ENCODE measurements at places on chromosomes 1 and 21.

DNA sequence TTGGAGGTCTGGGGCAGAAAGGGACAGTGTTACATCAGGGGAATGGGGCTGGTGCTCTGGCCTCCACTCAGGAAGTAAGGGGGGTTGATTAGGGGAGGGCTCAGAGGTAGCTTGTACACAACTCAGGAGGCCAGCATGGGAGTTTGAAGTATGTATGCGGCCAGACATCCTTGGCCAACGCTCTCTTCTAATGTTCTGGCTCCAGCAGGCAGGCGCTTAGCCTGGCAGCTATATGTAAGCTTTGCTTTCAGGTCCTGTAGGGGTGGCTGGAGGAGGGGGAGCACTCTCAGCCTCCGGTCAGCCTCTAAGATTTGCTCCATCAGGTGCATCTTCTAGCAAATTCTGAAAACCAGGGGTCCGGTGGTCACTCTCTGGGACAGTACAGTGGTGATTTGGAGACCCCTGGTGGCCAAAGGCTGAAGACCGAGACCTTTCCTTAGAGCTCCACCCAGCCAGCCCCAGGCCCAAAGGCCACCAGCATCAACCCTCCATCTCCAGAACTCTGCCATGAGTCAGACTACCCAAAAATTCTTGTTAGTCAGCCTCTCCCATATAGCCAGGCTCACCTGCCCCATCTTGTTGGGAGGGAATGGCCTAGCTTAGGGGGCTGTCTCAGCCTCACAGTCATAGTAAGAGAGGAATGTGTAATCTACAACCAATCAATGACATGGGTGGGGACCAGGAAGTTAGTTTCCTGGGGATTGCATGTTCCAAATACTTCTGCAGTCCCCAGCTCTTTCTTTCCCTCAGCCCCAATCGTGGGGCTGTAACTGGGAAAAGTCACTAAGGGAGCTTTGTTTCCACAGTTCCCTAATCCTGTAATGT lies 9.7 kb upstream of the COL8A2 start:
- no peak for DNase-seq

DNA sequence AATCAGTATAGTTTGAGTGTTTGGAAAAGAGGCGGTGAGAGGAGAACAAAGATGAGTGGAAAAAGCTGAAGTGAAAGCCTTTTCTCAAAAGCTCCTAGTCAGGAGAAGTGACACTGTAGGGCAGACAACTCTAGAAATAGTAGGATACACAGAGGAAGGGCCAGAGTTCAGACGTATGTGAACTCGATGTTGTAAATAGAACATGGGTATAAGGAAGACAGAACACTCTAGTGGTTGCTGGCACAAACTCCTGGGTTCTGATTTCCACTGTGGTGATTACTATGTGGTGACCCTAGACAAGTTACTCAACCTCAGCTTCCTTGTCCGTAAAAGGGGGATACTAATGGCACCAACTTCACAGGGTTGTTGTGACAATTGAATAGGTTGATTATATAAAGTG lies 30.2 kb upstream of the MGST3 start:
- DNase-seq: no peak

- no peak for DNase-seq
Observed at GRCh38 chr1:23736437-23737134, 6.7 kb upstream of the ELOA start.

GRCh38 chr1:69263921-69264391 lies 303.8 kb upstream of the LRRC7 start:
- DNase-seq: no peak

Data from stimulated activated CD8-positive, alpha-beta memory T cell treated with anti-CD3 and anti-CD28 coated beads, Interleukin-7, amount 100 ng/mL, for 1 hour (primary cell).